Aorta (tissue), 5 donors: ENCODE measurements at places on chromosomes 11 and 22. TPM values are rescaled to one million over a fixed set of nuclear protein-coding genes. Genes with fewer than 3 reads are reported as not detected.
A peak's percentile ranks its signal among the peaks of the same experiment; 100 is the strongest.

GRCh38 chr22:31753005-31753633, 700 bp upstream of the DEPDC5 start:
- peak; percentile 68 for DNase-seq

DNA sequence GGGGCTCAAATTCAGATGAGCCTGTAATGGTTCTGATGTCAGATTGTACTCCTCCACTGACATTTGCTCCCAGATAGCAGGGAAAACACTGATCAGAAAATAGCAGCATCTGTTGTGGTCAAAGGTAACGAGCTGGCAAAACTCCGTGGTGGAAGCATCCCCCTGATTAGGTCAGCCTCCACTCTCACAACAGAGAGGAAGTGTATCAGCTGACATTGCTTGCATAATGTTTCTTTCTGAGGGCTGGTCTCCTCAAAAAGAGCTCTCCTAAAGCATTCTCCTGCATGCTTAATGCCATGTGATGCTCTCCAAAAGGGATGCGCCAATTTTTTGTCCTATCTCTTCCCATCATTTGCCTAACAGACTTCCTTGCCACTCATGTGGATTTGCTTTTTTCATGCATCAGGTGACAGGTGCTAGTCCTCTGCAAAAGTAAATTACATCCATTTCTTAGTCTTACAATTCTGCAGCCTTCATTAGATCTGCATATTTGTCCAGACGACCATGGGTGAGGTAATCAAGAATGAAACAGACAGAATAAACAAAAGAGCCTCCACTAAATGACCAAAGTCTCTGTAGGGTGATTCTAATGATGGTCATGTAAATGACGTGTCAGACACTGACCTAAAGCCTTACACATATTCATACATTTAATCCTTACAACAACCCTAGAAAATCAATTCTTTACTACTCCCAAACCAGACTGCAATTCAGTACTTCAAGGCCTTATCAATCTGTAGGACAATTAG, 6.4 kb upstream of the TENM4 start:
- DNase-seq: no peak

DNA sequence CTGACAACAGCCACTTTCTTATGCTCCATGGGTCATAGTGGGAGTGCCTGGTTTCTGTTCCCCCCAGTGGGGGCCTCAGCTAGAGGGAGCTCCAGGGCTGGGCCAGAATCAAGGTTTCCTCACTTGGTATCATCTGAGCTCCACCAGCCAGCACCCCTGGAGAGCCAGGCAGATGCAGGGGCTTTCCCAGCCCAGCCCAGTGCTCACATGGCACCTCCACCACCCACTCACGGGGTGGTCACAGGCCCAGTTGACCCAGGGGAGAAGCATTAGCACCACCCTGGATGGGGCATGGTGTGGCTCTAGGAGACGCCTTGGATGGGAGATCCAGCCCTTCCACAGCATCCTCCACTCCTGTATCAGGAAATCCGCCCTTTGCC, 24.1 kb upstream of the WNT7B start:
- no peak for DNase-seq

- no peak for DNase-seq
Observed at GRCh38 chr11:44766972-44767278, 40.2 kb downstream of the TSPAN18 start.

Gene SAC3D1
- total RNA-seq: 4.9 TPM

GRCh38 chr11:63321723-63322122, 47.9 kb upstream of the SLC22A9 start:
- DNase-seq: no peak

Gene ANKRD13D
- 96.1 TPM for total RNA-seq

Gene SEC14L6
- total RNA-seq: 0.13 TPM

Gene NXPE1
- not detected for total RNA-seq

DNA sequence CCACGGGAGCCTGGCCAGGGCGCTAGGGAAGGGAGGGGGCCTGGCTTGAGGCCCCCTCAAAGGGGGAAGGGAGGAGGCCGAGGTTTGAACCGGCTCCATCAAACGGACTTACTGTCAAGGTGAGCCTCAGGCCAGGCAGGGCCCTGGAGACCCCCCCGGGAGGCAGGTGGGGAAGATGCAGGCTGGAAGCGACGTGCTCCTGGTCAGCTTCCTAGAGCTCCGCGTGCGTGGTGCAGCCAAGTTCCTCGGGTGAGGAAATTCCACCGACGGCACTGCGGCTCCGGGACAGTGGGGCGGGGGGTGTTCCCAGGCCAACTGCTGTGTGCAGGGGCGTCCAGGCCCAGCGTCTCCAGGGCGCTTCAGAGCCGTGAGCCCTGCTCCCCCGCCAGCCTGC, 7.2 kb upstream of the TRABD start:
- peak; percentile 75 for DNase-seq

DNA sequence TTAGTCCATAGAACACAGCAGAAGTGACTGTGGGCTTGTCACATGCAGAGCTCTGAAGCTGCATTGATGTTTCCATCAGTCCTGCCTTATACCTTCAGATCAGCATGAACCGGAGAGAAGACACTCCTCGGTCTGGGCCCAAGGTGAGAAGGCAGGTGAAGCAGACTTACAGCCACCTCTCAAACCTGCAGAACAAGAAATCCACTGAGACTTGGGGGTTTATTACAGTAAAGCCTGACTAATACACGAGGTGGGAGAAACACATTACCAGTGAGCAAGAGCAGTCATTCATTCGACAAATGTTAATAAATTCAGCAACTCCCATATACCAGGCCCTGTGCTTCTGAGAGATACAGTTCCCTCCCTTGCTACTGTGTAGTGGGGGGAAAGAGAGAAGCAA, 279.0 kb downstream of the DDX10 start:
- DNase-seq: no peak

GRCh38 chr22:38850941-38851849, 7.4 kb upstream of the NPTXR start:
- no peak for DNase-seq

DNA sequence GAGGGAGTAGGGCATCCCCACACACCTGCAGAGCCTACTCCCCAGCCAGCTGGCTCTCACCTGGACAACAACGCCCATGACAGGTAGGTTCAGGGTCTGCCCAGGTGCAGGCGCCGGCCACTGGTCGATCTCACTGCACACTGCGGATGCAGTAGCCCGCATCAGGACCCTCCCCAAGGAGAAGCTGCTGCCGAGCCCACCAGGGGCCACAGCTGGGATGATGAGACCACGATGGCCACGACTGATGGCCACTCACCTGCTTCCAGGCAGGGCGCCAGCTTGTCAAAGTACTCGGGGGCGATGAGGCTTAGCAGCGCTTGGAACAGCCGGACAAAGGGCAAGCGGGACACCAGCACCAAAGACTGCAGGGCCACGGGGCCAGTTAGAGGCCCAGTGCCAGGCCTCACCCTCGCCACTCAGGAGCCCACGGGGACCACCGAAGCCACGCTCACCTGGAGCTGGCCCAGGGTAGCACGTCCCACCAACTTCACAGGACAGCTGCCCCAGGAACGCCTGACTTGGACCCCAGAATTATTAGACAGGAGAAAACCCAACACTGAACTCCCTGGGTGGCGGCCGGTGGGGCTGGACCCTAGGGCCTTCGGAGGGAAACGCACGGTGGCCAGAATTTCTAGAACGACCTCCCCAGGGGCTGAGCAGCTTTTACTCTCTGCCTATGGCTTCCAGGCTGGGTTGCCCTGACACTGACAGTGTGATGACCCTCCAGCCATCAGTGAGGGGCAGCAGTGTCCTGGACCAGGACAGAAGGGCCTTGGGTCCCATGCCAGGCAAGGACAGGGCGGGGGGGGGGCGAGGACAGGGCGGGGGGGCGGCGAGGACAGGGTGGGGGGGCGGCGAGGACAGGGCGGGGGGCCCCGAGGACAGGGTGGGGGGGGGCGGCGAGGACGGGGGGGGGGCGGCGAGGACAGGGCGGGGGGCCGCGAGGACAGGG, 8.9 kb upstream of the PLXNB2 start:
- no peak for DNase-seq

Gene C11orf16
- total RNA-seq: not detected

Gene SNAP29
- 25.5 TPM for total RNA-seq

GRCh38 chr11:131884461-131885073, 514.2 kb downstream of the NTM start:
- DNase-seq: no peak

Gene PRODH
- 1.9 TPM for total RNA-seq

GRCh38 chr11:19651028-19651427, 61.6 kb upstream of the NAV2 start:
- no peak for DNase-seq

Gene CSKMT
- total RNA-seq: 11.1 TPM

DNA sequence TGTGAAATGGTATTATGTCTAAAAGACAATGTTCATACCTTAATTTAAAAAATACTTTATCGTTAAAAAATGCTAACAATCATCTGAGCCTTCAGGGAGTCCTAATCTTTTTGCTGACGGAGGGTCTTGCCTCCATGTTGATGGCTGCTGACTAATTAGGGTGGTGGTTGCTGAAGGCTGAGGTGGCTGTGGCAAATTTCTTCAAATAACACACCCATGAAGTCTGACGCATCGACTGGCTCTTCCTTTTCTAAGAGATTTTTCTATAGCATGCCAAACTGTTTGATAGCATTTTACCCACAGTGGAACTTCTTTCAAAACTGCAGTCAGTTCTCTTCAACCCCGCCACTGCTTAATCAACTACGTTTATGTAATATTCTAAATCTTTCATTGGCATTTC, 33.6 kb downstream of the TCF20 start:
- no peak for DNase-seq

DNA sequence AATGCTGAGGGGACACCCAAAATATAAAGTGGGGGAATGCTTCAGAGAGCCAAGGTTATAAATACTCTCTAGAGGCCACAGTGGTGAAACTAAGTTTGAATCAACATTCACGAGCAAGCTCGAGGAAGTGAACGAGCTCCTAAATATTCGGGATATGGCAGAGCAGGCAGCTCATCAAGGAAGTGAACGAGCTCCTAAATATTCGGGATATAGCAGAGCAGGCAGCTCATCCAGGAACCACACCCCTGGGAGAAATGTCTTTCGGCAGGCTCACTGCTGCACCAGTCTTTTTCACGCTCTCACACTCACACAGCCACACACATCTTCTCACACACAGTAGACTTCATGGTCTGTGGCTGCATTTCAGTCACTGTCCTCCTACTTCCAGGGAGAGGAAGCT, 787.5 kb downstream of the OPCML start:
- DNase-seq: no peak

DNA sequence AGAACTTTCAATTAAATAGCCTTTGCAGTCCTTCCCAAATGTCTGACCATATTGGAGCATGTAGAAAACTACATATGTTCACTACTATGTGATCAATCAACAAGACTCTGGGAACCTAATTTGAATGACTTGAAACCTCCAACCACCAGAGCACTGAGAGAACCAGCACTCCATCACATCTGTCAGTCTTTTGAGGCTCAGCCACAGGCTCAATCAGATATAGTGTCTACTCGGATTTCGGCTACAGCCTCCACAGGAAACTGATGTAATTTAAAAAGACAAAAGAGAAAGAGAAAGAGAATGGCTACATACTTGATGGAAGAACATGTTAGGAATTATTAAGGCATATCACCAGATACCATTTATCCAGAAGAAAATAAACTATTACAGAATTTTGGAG, 859.0 kb downstream of the FAM181B start:
- no peak for DNase-seq

- DNase-seq: no peak
Observed at GRCh38 chr11:123373754-123374621, 56.1 kb upstream of the GRAMD1B start.

DNA sequence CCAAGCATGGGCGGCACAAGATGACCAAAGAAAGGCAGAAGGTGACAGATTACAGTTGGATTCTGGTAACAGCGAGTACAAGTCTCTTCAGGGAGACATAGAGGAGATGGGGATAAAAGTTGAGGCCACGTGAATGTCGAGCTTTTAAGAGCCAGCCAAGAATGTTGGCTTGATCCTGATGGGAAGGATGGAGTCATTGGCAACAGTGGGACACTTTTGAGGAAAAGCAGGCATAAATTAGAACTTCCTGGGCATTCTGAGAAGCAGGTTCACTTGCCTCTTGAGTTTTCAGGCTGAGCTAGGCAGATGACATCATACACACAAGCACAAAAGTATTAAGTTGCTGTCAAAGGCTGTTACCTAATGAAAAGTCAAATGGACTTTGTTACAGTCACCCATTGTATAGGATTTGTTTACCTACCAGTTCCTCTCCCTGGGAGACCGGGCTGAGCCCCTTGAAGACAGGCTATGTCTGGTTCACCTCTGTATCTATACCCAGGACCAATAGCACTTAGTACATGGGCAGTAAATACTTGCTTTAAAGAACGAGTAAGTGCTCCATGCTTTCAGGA, 41.1 kb downstream of the TNRC6B start:
- no peak for DNase-seq

Gene GRIK4
- total RNA-seq: not detected

DNA sequence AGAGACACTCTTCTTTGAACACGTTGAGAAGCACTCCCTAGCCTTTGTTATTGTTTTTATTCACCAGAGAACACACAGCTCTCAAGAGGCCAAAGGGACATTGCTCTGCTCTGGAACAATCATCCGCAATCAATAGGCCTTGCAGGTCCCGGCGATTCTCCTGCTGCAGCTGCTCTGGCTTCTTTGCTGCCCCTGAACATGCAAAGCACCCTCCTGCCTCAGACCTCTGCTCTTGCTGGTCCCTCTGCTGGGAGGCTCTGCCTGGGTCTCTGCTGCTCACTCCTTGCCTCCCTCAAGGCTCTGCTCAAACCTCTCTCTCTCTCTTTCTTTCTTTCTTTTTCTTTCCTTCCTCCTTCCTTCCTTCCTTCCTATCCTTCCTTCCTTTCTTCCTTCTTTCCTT, 232.7 kb downstream of the DSCAML1 start:
- no peak for DNase-seq

DNA sequence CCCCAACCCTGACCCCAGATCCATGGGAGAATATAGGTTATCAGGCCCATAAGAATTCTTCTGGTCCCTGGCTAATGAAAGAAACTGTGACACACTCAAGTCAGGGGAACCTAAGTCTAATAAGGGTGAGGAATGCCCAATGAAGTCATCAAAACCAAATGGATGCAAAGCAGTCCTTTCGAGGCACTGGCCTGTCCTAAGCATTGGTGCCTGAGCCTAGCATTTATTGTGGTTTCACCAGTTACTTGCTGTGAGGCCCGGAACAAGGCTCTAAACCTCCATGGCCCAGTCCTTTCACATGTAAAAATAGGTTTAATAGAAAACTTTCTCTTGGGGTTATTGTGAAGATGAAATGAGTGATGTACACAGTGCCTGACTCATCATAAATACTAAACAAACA, 712.6 kb downstream of the DLG2 start:
- DNase-seq: no peak

Gene CD3D
- total RNA-seq: 3.9 TPM

Gene RASGRP2
- 44.7 TPM for total RNA-seq

GRCh38 chr11:121755906-121756305, 303.1 kb upstream of the SORL1-AS1 start:
- DNase-seq: no peak

Gene MMP27
- total RNA-seq: not detected

Gene OR8D4
- not detected for total RNA-seq
